ENCODE measurements at places on chromosomes 11 and 22. TPM values are rescaled to one million over a fixed set of nuclear protein-coding genes. Genes with fewer than 3 reads are reported as not detected.
A peak's percentile ranks its signal among the peaks of the same experiment; 100 is the strongest.

GRCh38 chr11:67409261-67409666 lies 5.4 kb downstream of the TBC1D10C start:
- H3K27me3 ChIP-seq, result peaks cover 41% of the 10 kb centered on the region
- peak overlapping the region; percentile 51 for H3K27ac ChIP-seq
- H3K4me3 ChIP-seq, result no peak overlapping the region
- no peaks in the 10 kb centered on the region for H3K36me3 ChIP-seq
- H3K4me1 ChIP-seq, result no peaks in the 10 kb centered on the region

- peaks cover 4% of the 10 kb centered on the region for H3K4me1 ChIP-seq
- no peak for DNase-seq
- no peaks in the 10 kb centered on the region for H3K36me3 ChIP-seq
- H3K27me3 ChIP-seq, result no peaks in the 10 kb centered on the region
- H3K27ac ChIP-seq, result no peak overlapping the region
Observed at GRCh38 chr11:102850973-102851745, 7.8 kb upstream of the MMP3 start.

The LRP4 gene
- 105 TPM for total RNA-seq

GRCh38 chr22:40512426-40513136 lies 123.9 kb downstream of the MRTFA start:
- DNase-seq, result no peak
- peaks cover 57% of the 10 kb centered on the region for H3K4me1 ChIP-seq
- no peaks in the 10 kb centered on the region for H3K36me3 ChIP-seq
- peak overlapping the region; percentile 59 for H3K27ac ChIP-seq

DNA sequence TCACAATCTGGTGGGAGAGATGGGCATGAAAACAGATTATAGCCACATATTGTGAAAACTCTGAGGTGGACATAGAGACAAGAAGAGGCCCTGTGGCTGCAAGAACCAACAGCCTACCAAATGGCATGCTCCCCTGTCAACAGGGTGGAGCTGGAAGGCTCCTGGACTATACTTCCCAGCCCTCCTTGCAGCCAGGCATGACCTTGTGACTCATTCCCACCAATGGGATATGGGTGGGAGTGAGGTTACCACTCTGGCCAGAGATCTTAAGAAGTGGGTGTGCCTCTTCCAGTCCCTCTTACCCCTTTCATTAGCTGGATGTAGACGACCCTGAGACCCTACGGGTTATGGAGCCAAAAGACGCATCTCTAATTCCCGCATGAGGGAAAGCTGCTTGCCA lies 126.4 kb upstream of the ZBED5 start:
- H3K27me3 ChIP-seq, result no peaks in the 10 kb centered on the region
- DNase-seq, result no peak
- no peak overlapping the region for H3K27ac ChIP-seq
- H3K36me3 ChIP-seq, result no peaks in the 10 kb centered on the region
- H3K4me3 ChIP-seq, result no peak overlapping the region

- H3K27ac ChIP-seq, result no peak overlapping the region
- no peak for DNase-seq
- no peak overlapping the region for H3K4me3 ChIP-seq
- H3K36me3 ChIP-seq, result no peaks in the 10 kb centered on the region
- H3K27me3 ChIP-seq, result no peaks in the 10 kb centered on the region
- no peaks in the 10 kb centered on the region for H3K4me1 ChIP-seq
Observed at GRCh38 chr11:116278076-116278475, 494.7 kb downstream of the BUD13 start.

GRCh38 chr11:30879322-30880005 lies 293.3 kb upstream of the MPPED2 start:
- H3K4me1 ChIP-seq, result no peaks in the 10 kb centered on the region
- DNase-seq, result no peak
- no peaks in the 10 kb centered on the region for H3K27me3 ChIP-seq
- H3K27ac ChIP-seq, result no peak overlapping the region
- no peak overlapping the region for H3K4me3 ChIP-seq

The GLB1L2 gene
- total RNA-seq, result 8.1 TPM

The SYT7 gene
- 1.2 TPM for total RNA-seq

DNA sequence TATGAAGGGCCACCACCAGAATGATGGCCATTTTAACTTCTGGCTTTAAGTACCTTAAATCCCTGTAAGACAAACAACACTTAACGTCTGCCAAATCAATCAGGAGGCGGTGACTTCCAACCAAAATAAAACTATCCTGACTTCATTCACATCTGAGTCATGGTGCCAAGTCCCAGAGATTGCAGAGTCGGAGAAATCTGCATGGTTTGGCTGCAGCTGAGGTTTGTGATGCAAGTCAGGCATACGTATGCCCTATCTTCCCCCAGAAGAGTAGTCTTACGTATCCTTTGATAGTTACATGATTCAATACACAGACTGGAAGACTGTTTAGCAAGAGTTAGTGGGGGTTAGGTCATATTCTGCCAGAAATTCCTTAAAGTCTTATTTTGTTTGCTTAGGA lies 1.7 kb upstream of the GAB2 start:
- no peaks in the 10 kb centered on the region for H3K27me3 ChIP-seq
- no peaks in the 10 kb centered on the region for H3K36me3 ChIP-seq
- peaks cover 23% of the 10 kb centered on the region for H3K4me1 ChIP-seq
- peak overlapping the region; percentile 73 for H3K4me3 ChIP-seq

The PARVA gene
- total RNA-seq, result 64.2 TPM

GRCh38 chr11:35990816-35991215 lies 47.0 kb downstream of the LDLRAD3 start:
- H3K27ac ChIP-seq, result peak overlapping the region; percentile 27
- no peak for DNase-seq
- no peaks in the 10 kb centered on the region for H3K4me1 ChIP-seq
- H3K4me3 ChIP-seq, result no peak overlapping the region

The SERHL2 gene
- 9.0 TPM for total RNA-seq

DNA sequence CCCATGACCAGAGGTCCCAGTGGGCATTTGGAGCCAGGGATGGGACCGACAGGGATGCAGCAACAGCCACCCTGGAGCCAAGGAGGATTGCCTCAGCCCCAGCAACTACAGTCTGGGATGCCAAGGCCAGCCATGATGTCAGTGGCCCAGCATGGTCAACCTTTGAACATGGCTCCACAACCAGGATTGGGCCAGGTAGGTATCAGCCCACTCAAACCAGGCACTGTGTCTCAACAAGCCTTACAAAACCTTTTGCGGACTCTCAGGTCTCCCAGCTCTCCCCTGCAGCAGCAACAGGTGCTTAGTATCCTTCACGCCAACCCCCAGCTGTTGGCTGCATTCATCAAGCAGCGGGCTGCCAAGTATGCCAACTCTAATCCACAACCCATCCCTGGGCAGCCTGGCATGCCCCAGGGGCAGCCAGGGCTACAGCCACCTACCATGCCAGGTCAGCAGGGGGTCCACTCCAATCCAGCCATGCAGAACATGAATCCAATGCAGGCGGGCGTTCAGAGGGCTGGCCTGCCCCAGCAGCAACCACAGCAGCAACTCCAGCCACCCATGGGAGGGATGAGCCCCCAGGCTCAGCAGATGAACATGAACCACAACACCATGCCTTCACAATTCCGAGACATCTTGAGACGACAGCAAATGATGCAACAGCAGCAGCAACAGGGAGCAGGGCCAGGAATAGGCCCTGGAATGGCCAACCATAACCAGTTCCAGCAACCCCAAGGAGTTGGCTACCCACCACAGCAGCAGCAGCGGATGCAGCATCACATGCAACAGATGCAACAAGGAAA lies 27.3 kb upstream of the L3MBTL2 start:
- peaks cover 74% of the 10 kb centered on the region for H3K36me3 ChIP-seq
- no peak for DNase-seq
- H3K27me3 ChIP-seq, result no peaks in the 10 kb centered on the region
- no peak overlapping the region for H3K4me3 ChIP-seq
- no peak overlapping the region for H3K27ac ChIP-seq

The PTPRCAP gene
- total RNA-seq, result 18.0 TPM

- H3K4me3 ChIP-seq, result no peak overlapping the region
- no peak overlapping the region for H3K27ac ChIP-seq
- no peaks in the 10 kb centered on the region for H3K36me3 ChIP-seq
- DNase-seq, result no peak
- H3K27me3 ChIP-seq, result no peaks in the 10 kb centered on the region
Observed at GRCh38 chr11:26712497-26712896, 9.4 kb downstream of the SLC5A12 start.

GRCh38 chr22:16932577-16932976 lies 75.4 kb downstream of the GAB4 start:
- H3K4me3 ChIP-seq, result no peak overlapping the region
- peaks cover 3% of the 10 kb centered on the region for H3K27me3 ChIP-seq
- H3K36me3 ChIP-seq, result no peaks in the 10 kb centered on the region

The CLTCL1 gene
- total RNA-seq, result 25.8 TPM

GRCh38 chr11:2122222-2122906 lies 16.8 kb downstream of the IGF2 start:
- no peak for DNase-seq
- no peak overlapping the region for H3K4me3 ChIP-seq
- H3K27me3 ChIP-seq, result no peaks in the 10 kb centered on the region
- no peaks in the 10 kb centered on the region for H3K36me3 ChIP-seq
- peaks cover 17% of the 10 kb centered on the region for H3K4me1 ChIP-seq

DNA sequence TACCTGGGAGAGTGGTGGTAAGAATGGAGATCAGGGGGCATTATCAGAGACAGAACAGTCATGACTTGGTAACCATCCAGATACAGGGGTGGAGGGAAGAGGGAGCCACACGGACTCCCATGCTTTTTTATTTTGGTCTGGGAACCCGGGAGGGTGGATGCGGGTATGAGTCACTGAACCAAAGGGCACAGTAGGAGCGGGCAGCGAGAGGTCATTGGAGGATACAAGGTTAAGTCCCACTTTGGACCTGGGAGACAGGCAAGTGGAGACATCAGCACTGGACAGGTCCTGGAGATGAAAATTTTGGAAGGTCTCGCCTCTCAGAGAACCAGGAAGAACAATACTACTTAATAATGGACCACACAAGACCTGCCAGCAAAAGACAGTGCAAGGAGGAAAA lies 6.7 kb downstream of the HDHD5 start:
- H3K27me3 ChIP-seq, result no peaks in the 10 kb centered on the region
- no peaks in the 10 kb centered on the region for H3K36me3 ChIP-seq
- H3K27ac ChIP-seq, result no peak overlapping the region

The USP2 gene
- total RNA-seq, result 13.5 TPM

DNA sequence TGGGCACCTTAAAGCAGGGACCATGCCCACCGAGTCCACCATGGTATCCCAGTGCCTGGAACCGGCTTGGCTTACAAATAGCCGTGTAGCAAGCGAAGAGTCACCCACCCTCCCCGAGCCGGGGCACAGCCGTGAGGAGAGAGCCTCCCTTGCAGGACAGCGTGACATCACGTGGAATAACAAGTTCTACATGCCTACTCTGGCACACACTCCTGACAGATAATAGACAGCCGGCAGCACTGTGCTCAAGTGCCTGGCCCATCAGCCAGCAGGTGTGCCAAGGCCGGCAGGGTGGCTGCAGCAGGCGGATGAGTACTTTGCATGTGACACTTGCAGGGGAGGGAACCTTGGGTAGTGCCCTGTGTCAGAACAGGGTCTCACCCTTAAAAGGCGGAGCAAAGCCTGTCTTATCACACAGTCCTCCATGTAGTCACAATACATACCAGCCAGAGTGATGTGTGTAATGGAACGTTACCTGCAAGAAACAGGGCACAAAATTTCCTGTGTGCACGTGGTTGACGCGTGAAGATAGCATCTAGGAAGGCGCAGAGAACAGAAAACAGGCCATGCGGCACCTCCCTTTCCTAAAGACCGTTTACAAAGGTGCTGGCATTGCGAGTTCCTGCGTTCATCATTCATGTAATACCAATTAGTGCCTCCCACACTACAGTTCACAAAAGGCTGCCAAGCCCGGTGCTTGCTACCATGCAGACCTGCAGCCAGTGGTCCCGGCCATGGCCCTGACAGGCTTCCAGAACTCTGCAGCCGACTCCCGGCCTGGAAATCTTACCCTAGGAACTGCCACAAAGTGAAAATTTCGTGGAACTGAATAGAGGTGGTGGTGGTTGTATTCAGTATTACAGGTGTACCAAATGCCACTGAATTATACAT lies 16.4 kb downstream of the TOM1 start:
- H3K36me3 ChIP-seq, result peaks cover 24% of the 10 kb centered on the region
- peak; percentile 0 for DNase-seq
- H3K27ac ChIP-seq, result no peak overlapping the region
- H3K4me1 ChIP-seq, result peaks cover 10% of the 10 kb centered on the region

The TRIM49 gene
- total RNA-seq, result not detected

DNA sequence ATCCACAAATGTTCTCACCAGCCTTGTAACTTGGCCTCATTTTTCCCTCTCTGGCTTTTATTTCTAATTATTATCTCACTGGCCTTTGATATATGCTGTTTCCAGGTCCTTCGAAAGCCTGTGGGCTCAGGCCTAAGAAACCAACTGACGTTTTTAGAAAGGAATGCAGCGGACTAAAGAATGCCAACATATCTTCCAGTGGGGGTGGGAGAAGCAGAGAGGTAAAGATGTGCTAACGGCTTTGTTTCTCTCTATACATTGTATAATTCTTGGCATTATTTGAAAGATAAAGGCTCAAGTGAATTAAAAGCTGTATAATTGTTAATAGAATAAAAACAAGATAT lies 28.2 kb downstream of the OR6Q1 start:
- DNase-seq, result no peak
- H3K4me3 ChIP-seq, result no peak overlapping the region
- H3K27ac ChIP-seq, result peak overlapping the region; percentile 75
- H3K4me1 ChIP-seq, result peaks cover 9% of the 10 kb centered on the region

DNA sequence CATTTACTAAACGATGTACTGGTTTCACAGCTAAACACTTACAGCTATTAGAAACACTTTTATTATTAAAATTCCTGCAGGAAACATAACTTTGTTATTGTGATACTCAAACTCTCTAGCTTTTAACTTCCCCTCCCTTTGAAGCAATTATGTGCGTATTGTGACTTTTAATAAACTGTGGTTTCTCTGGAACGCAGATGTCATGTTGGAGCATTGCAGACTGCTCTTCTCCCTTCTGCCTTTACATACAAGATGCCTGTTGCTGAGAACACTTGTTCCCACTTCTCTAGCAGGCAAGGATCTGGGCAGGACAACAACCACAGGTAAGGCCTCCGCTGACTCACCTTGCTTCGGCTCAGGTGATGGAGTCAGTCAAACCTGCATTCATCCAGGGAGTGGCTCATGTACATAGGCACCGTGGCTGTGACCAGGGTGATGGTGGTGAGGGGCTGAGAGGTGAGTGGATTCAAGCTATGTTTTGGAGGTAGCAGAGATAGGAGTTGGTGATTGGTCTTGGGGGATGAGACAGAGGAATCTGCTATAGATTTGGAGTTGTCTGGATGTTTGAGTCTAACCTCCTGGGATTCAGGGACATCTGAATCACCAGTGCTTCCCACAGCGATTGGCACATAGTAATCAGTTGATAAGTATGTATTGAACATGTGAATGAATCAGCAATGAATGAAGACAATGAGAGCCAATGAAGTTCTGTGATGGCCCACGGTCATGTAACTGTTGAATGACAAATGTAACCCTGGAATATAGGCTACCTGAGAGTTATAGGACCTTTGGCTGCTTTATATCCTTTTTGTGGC lies 106.0 kb downstream of the ADAMTS15 start:
- H3K27ac ChIP-seq, result no peak overlapping the region
- no peak overlapping the region for H3K4me3 ChIP-seq
- no peaks in the 10 kb centered on the region for H3K36me3 ChIP-seq
- DNase-seq, result no peak
- H3K4me1 ChIP-seq, result peaks cover 4% of the 10 kb centered on the region
